ENCODE measurements at places on chromosomes 2 and 18.

DNA sequence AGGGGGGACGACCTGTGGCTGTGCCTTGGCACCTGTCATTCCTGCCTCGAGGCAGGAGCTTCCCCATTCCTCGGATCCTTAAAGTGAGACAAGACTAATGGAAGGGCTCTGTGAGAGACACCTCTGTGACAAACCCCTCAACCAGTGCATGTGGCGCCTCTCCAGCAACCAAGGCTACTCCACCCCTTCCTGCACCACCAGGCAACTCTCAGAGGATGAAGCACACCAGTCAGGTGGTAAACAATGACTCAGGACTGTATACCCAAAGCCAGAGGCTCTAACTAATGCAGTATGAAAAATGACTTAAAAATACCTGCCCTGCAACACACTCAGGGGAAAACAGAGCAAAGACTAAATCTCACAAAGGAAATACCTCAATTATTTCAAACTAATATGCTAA lies 136.9 kb downstream of the UXS1 start:
- H3K27me3 ChIP-seq = no peaks in the 10 kb centered on the region
- H3K4me1 ChIP-seq = no peaks in the 10 kb centered on the region
- no peak overlapping the region for H3K4me3 ChIP-seq
- no peak overlapping the region for H3K27ac ChIP-seq

GRCh38 chr18:27656167-27656778 lies 471.2 kb upstream of the CHST9 start:
- H3K4me1 ChIP-seq = no peaks in the 10 kb centered on the region
- no peaks in the 10 kb centered on the region for H3K36me3 ChIP-seq
- no peak for DNase-seq
- H3K27me3 ChIP-seq = no peaks in the 10 kb centered on the region

GRCh38 chr2:85593023-85593422 lies 2.5 kb upstream of the RNF181 start:
- no peaks in the 10 kb centered on the region for H3K36me3 ChIP-seq
- DNase-seq = no peak
- H3K4me1 ChIP-seq = peaks cover 3% of the 10 kb centered on the region
- H3K4me3 ChIP-seq = no peak overlapping the region
- no peaks in the 10 kb centered on the region for H3K27me3 ChIP-seq
- H3K27ac ChIP-seq = no peak overlapping the region

DNA sequence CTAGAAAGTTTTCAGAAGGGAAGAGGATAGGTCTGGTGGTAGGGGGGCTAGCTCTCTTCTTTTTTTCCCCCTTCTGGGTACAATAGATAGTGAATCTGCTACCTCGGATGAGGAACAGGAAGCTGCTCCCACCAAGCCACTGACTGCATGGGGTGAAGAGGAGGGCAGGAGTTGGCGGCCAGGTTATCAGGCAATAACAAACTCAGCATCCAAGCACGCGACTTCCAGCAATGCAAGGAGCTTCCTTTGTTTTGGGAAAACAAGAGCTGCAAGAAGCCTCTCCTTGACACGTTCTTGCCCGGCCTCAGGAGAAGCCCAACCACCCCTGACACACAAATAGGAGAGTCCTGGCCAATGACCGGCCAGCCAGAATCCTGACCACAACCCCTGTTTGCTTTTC lies 32.2 kb downstream of the NHEJ1 start:
- no peak overlapping the region for H3K4me3 ChIP-seq
- no peak overlapping the region for H3K27ac ChIP-seq
- peaks cover 4% of the 10 kb centered on the region for H3K4me1 ChIP-seq
- DNase-seq = no peak

GRCh38 chr2:127176371-127177311 lies 43.5 kb downstream of the CYP27C1 start:
- H3K27ac ChIP-seq = peak overlapping the region; percentile 82
- peaks cover 9% of the 10 kb centered on the region for H3K4me1 ChIP-seq
- no peak overlapping the region for H3K4me3 ChIP-seq
- H3K27me3 ChIP-seq = no peaks in the 10 kb centered on the region
- H3K36me3 ChIP-seq = no peaks in the 10 kb centered on the region
- peak; percentile 65 for DNase-seq

DNA sequence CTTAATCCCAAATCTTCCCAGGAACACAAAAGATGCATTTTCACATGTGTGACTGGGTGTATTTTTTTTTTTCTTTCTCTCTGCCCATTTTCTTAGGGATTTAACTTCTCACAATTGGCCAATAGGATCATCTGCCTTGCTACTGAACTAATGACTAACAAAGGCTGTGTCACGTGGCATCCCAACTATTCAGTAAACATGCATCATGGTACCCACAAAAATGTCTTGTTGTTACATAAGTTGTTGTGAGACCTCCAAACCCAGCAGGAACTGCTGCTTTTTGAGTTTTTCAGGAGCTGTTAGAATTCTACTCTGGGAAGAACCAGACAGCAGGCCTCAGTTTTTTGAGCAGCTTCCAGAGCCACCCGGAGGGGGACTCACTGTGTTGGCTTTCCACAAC lies 31.9 kb downstream of the GAD1 start:
- no peak overlapping the region for H3K4me3 ChIP-seq
- H3K27ac ChIP-seq = no peak overlapping the region
- no peaks in the 10 kb centered on the region for H3K4me1 ChIP-seq
- no peaks in the 10 kb centered on the region for H3K36me3 ChIP-seq
- DNase-seq = no peak

GRCh38 chr2:5215989-5216607 lies 476.1 kb upstream of the SOX11 start:
- H3K4me1 ChIP-seq = no peaks in the 10 kb centered on the region
- H3K27me3 ChIP-seq = no peaks in the 10 kb centered on the region
- DNase-seq = no peak

- no peak overlapping the region for H3K4me3 ChIP-seq
- no peak for DNase-seq
- H3K27me3 ChIP-seq = no peaks in the 10 kb centered on the region
These were observed 70.2 kb downstream of the MYO1B start for GRCh38 chr2:191315365-191315752.

- H3K4me3 ChIP-seq = no peak overlapping the region
- no peaks in the 10 kb centered on the region for H3K27me3 ChIP-seq
- no peak overlapping the region for H3K27ac ChIP-seq
- DNase-seq = no peak
- no peaks in the 10 kb centered on the region for H3K36me3 ChIP-seq
- H3K4me1 ChIP-seq = no peaks in the 10 kb centered on the region
These were observed 101.2 kb upstream of the MAP4K4 start for GRCh38 chr2:101596333-101596732.

GRCh38 chr2:224102991-224103390 lies 63.9 kb upstream of the SERPINE2 start:
- H3K4me3 ChIP-seq = no peak overlapping the region
- H3K27me3 ChIP-seq = no peaks in the 10 kb centered on the region
- no peaks in the 10 kb centered on the region for H3K4me1 ChIP-seq
- DNase-seq = no peak

- H3K27me3 ChIP-seq = no peaks in the 10 kb centered on the region
- H3K27ac ChIP-seq = no peak overlapping the region
- H3K4me3 ChIP-seq = no peak overlapping the region
- no peaks in the 10 kb centered on the region for H3K4me1 ChIP-seq
These were observed 70.0 kb downstream of the TWSG1 start for GRCh38 chr18:9404565-9405060.

- H3K4me3 ChIP-seq = no peak overlapping the region
- no peak for DNase-seq
- H3K27me3 ChIP-seq = no peaks in the 10 kb centered on the region
- no peak overlapping the region for H3K27ac ChIP-seq
- no peaks in the 10 kb centered on the region for H3K4me1 ChIP-seq
These were observed 91.7 kb downstream of the EML6 start for GRCh38 chr2:54815148-54815539.

GRCh38 chr2:129050101-129050500 lies 731.4 kb upstream of the HS6ST1 start:
- no peaks in the 10 kb centered on the region for H3K36me3 ChIP-seq
- no peaks in the 10 kb centered on the region for H3K27me3 ChIP-seq
- H3K27ac ChIP-seq = no peak overlapping the region
- no peak overlapping the region for H3K4me3 ChIP-seq
- no peak for DNase-seq

DNA sequence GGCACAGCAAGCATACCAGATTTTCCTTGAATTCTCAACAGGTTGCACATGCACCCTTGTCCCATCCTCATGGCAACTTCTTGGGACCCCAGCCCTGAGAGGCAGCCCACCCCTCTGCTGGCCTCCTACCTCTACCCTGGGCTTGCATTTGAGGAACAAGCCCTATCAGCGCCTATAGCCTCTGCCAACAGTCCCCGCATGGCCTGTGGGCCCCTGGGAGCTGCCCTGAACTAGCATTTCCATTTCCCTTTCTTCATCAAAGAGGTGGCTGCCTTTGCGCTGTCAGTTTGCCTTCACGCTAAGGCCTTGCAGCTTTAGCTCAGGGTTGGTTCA lies 5.4 kb upstream of the ZAP70 start:
- no peak overlapping the region for H3K27ac ChIP-seq
- no peak overlapping the region for H3K4me3 ChIP-seq
- DNase-seq = no peak
- no peaks in the 10 kb centered on the region for H3K4me1 ChIP-seq

DNA sequence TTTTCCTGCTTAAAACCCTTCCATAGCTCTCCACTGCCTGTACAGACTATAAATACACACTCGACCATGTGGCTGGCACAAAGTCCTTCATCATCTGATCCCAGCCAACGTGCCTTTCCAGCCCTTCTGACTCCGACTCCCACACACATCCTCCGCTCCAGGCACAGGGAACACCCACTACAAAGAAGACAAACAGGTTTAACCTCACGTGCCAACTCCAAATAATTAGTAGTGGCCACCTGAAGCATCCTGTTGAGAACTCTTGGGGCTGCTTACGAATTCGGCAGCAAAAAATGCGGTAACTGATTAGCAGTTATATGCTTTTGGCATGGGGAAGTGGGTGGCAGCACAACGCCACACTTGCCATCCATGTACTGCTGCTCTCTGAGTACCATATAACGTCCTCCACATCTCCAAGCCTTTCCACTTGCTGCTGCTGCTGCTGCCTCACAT lies 12.1 kb downstream of the SPIRE1 start:
- H3K4me3 ChIP-seq = no peak overlapping the region
- peak overlapping the region; percentile 48 for H3K27ac ChIP-seq
- peaks cover 8% of the 10 kb centered on the region for H3K4me1 ChIP-seq

DNA sequence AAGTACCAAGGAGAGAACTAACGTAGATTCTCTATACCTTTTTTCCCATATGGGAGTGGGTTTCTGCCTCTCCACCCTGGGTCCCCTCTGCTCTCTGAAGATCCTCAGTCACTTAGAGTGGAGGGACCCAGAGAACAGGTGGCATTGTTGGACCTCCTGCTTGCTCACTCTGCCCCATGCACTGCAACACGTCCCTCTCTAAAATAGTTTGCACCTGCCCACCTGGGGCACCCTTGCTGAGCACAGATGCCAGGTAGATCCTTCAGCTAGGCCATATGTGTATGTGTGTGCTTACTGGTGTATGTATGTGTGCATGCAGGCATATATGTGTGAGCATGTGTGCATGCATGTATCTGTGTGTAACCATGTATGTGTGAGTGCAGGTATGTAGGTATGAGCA lies 2.2 kb downstream of the IL36RN start:
- no peaks in the 10 kb centered on the region for H3K4me1 ChIP-seq
- no peaks in the 10 kb centered on the region for H3K27me3 ChIP-seq
- H3K27ac ChIP-seq = no peak overlapping the region
- H3K4me3 ChIP-seq = no peak overlapping the region

DNA sequence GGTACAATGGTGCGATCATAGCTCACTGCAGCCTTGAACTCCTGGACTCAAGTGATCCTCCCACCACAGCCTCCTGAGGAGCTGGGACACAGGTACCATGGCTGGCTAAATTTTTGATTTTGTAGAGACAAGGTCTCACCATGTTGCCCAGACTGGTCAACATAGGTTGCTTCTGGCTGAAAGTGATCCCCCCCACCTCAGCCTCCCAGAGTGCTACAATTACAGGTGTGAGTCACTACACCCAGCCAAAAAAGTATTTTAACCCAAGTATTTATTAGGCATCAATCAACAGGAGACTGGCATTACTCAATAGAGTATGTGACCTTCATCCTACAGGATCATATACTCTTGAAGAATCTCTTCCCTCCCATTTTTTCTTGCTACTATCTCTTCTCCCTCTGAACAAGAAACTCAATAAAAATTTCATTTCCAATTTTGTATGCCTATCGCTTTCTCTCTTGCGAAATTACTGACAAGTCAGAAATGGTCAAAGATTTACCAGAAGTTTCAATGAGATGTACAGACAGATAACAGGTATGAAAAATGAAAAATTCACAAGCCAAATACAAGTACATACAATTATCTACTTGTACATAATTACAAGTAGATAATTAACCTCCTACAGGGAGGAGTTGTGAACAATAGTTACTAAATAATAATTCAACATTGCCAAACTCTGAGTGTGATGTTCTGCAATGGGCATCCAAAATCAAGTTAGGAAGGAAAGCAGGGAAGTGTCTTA lies 34.9 kb upstream of the CCNT2 start:
- H3K27me3 ChIP-seq = no peaks in the 10 kb centered on the region
- no peak for DNase-seq
- no peaks in the 10 kb centered on the region for H3K36me3 ChIP-seq
- no peak overlapping the region for H3K27ac ChIP-seq
- no peaks in the 10 kb centered on the region for H3K4me1 ChIP-seq
- H3K4me3 ChIP-seq = no peak overlapping the region

DNA sequence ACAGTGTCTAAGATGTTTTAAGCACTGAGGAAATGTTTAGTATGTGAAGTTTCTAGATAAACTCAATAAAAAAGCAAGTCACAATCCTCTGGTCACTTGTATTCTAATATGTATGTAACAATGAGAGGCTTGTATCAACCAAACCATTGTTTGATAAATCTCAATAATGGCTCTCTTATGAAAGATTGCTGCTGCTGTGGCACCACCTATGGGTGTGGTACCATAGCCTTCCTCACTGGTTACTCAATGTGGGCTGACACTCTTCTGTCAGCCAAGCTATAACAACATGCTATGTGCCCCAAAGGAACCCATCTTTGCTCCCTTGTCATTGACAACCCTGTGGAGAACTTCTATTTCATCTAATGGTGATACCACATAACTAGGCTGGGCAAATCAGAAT lies 12.6 kb upstream of the RAB1A start:
- H3K4me1 ChIP-seq = no peaks in the 10 kb centered on the region
- H3K36me3 ChIP-seq = no peaks in the 10 kb centered on the region
- no peaks in the 10 kb centered on the region for H3K27me3 ChIP-seq
- no peak overlapping the region for H3K4me3 ChIP-seq
- no peak overlapping the region for H3K27ac ChIP-seq

- no peak overlapping the region for H3K27ac ChIP-seq
- no peaks in the 10 kb centered on the region for H3K4me1 ChIP-seq
- H3K4me3 ChIP-seq = no peak overlapping the region
- DNase-seq = peak; percentile 19
- no peaks in the 10 kb centered on the region for H3K36me3 ChIP-seq
- H3K27me3 ChIP-seq = no peaks in the 10 kb centered on the region
These were observed 95.6 kb downstream of the GALNT3 start for GRCh38 chr2:165698444-165698884.

DNA sequence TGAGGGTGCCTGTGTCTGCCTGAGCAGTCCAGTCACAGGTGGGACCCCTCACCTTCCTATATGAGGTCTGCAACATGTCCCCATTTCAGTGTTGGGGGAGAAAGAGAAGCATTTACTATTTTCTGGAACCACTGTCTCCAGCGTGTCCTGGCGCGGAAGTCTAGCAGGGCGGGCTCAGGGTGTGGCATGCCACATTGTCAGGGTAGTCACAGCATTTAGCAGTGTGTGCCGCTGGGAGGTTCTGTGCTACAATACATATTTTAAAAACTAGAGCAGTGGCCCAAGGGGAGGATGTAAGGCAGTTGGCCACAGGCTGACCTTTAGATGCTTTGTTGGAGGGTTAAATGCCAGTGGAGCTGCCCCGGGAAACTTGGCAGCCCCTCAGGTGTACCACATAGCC lies 12.5 kb downstream of the UBE2F start:
- H3K4me3 ChIP-seq = no peak overlapping the region
- no peaks in the 10 kb centered on the region for H3K36me3 ChIP-seq
- H3K4me1 ChIP-seq = peaks cover 3% of the 10 kb centered on the region
- DNase-seq = no peak
- H3K27me3 ChIP-seq = no peaks in the 10 kb centered on the region

Measured in uterus (tissue), 4 donors.